ENCODE measurements at places on chromosomes 1 and 21.

DNA sequence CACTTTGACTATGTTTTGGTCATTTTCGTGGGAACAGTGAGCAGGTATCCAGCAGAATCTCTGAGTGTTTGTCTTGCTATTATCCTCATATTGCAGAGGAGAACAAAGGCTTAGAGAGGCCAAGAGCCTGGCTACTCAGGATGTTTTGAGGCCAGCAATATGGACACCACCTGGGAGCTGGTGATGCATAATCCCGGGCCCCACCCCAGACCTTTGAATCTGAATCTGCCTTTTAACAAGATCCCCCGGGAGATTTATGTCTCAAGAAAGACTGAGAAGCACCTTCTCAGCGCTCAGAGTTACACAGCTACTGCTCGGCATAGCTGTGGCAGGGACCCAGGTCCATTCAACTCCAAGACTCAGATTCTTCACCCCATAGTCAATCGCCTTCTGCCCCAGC, 72.8 kb downstream of the PTPRU start:
- no peak for DNase-seq

GRCh38 chr1:168608796-168609715, 32.7 kb downstream of the XCL1 start:
- DNase-seq, result no peak

- DNase-seq, result no peak
Observed at GRCh38 chr1:192100686-192101468, 57.4 kb upstream of the RGS18 start.

GRCh38 chr1:47709872-47710231, 272.0 kb downstream of the FOXD2 start:
- no peak for DNase-seq

DNA sequence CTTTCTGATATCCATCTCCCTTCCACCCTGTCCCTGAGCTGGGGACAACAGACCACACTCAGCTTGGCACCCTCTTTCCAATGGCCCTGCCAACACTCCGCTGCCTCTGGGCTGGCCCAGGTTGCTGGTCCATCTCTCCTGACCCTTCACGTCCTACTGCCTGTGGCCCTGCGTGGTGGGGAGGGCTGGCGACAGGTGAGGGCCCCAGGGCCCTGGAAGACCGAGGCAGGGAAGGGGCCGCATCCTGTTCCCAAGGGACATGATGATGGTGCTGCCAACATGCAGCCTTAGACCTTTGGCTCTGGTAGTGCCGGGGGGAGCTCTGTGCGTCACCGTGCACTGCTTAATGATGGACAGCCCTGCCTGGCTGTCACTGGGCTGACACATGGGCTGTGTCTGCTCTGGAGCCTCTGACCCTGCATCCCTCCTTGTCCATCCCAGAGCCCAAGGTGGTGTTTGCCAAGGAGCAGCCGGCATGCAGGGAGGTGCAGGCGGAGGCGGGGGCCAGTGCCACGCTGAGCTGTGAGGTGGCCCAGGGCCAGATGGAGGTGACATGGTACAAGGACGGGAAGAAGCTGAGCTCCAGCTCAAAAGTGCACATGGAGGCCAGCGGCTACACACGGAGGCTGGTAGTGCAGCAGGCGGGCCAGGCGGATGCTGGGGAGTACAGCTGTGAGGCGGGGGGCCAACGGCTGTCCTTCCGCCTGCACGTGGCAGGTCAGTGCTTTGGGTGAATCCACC, 65.2 kb downstream of the OBSCN start:
- no peak for DNase-seq

Data from activated T-helper 1 cell treated with anti-CD3 and anti-CD28 coated beads, Interleukin-2, amount 50 U/mL, for 16 hours (primary cell).